ENCODE measurements at places on chromosomes 7 and 10.

- no peak for DNase-seq
Observed at GRCh38 chr10:101781984-101782810, 1.0 kb downstream of the NPM3 start.

DNA sequence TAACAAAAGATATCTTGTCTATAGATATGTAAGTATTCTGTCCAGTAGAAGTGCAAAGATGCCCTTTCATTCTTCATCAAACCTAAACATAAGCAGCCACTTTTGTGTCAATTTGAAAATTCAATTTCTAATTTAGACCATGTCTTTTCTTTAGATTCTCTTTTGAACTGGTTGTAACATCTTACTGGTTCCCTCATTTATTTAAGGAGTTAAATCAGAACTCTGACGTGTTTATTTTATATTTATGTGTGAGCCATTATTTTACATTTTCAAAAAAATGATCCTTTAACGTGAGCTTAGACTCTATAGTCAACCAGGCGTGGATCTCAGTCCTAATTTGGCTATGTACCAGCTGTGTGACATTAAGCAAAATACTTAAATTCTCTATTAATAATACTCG is 74.0 kb upstream of the PHYHIPL start:
- no peak for DNase-seq

DNA sequence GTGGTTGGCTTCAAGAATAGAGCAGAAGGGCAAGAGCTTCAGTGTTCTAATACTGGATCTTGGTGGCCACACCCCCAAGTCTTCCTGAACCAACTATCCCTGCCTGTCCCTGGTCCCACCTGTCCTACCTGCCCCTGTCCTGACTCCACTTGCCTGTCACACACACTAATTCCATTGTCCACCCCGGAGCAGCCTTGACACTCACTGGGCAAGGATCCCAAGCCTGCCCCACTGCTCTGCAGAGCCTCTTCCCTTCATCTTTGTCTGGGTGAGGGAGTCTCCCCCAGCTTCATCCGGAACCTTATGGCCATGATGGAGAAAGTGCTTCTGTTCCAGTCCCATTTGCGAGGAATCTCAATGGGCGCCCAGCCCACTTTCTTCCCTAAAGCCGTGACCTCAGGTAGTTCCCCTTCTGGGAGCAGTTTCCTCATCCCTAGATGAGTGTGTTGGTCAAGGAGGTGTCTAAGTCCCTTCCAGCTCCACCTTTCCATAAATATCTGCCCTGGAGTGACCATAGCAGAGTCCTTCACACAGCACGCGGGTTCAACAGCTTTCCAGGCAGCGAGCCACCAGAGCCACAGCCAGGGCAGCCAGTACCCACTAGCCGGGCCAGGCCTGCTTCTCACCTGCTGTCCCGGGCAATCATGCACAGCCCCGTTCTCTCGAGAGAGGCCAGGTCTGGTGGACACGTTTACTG is 61.5 kb downstream of the VIPR2 start:
- DNase-seq = no peak

DNA sequence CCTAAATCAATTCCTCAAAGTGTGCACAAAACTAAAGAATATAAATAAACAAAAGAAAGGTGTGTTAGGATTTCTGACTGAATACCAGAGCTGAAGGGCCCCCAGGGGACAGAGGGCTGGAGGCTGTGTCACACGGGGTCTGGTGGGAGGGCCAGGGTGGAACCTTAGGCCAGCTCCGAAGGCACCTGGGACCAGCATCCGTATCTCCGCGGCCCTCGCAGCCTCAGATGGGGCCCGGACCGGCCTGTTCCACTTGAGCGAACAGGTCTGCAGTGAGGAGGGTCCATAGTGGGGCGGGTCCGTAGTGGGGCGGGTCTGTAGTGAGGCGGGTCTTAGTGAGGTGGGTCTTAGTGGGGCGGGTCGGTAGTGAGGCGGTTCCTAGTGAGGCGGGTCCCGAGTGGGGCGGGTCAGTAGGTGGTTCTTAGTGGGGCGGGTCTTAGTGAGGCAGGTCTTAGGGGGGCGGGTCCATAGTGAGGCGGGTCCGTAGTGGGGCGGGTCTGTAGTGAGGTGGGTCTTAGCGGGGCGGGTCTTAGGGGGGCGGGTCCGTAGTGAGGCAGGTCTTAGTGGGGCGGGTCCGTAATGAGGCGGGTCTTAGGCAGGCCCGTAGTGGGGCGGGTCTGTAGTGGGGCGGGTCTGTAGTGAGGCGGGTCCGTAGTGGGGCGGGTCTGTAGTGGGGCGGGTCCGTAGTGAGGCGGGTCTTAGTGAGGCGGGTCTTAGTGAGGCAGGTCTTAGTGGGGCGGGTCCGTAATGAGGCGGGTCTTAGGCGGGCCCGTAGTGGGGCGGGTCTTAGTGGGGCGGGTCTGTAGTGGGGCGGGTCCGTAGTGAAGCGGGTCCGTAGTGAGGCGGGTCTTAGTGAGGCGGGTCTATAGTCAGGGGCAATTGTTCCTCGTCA is 15.1 kb downstream of the GPR146 start:
- DNase-seq = no peak

DNA sequence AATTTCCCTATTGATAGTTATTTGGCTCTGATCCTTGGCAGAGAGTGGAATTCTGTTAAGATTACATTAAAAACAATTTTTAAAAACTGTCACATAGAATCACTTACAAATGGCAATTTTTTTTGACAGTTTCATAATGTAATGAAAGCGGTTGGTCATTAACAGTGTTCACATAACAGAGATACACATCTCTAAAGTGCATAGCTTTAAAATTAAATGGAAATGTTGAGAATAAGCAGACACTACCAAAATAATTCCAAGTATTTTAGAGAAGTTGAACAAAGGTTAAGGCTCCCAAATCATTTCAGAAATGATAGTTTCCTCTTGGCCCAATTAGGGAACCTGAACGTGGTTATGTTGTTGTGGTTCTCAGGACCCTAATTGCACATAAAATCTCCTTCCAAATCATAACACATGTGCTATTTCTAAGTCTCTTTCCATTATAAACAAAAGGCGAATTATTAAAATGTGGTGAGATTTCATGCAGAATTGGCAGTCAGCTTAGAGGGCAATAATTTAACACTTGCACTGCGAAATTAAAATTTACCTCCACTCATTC is 528.9 kb upstream of the FZD8 start:
- no peak for DNase-seq

Data from HFF-Myc (cell line).